ENCODE measurements at places on chromosomes 6 and 20. TPM values are rescaled to one million over a fixed set of nuclear protein-coding genes. Genes with fewer than 3 reads are reported as not detected.

Gene SEL1L2
- total RNA-seq = not detected

Gene CCDC170
- 0.15 TPM for total RNA-seq

Gene KHDC1L
- not detected for total RNA-seq

Gene LRRC73
- total RNA-seq = 0.12 TPM

Gene CCN6
- 0.17 TPM for total RNA-seq

Gene PBOV1
- not detected for total RNA-seq

Gene PHACTR3
- not detected for total RNA-seq

Gene BPIFB4
- total RNA-seq = not detected

Gene KCNQ2
- total RNA-seq = not detected

Gene BIRC7
- total RNA-seq = not detected

Gene BTN1A1
- total RNA-seq = not detected

Gene CST8
- total RNA-seq = not detected

Gene C6orf132
- total RNA-seq = 0.18 TPM

DNA sequence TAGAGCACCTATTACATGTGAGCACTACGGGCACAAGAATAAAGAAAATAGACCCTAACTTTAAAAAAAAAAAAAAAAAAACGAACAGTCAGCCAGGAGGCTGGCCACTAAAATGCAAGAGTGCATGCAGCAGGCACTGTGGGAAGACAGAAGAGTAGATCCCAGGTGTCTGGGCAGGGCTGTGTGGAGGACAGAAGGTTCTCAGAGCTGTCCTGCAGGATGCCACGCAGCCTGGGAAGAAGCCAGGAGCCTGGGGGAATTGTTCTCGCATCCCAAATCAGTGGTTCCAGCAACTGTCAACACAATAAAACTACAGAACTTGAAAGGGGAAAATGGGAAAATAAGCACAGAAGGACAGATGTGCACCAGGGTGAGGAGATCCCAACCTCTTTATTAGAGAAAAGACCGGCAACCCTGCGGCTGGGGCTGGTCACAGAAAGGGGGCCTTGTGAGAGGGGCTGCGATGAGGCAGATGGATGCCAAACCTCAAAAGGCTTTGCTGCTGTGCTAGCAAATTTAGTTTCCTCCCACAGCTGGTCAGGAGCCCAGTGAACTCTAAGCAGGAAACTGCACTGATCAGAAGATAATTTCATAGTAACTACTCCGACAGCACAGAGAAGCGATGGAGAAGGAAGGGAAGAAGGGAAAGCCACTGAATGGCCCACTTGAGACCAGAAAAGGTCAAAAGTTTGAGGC is 30.9 kb downstream of the MAP3K5 start:
- H3K36me3 ChIP-seq = peaks cover 8% of the 10 kb centered on the region
- H3K4me1 ChIP-seq = peaks cover 67% of the 10 kb centered on the region
- H3K27me3 ChIP-seq = no peaks in the 10 kb centered on the region
- H3K27ac ChIP-seq = peak overlapping the region; percentile 59

- H3K4me1 ChIP-seq = peaks cover 5% of the 10 kb centered on the region
- H3K4me3 ChIP-seq = no peak overlapping the region
- H3K27me3 ChIP-seq = peaks cover 2% of the 10 kb centered on the region
- H3K36me3 ChIP-seq = peaks cover 3% of the 10 kb centered on the region
- DNase-seq = no peak
Observed at GRCh38 chr6:136889271-136890193, 32.6 kb upstream of the SLC35D3 start.

- peak overlapping the region; percentile 41 for H3K27ac ChIP-seq
- H3K4me3 ChIP-seq = peak overlapping the region; percentile 83
- no peak for DNase-seq
- peaks cover 2% of the 10 kb centered on the region for H3K36me3 ChIP-seq
Observed at GRCh38 chr6:28105245-28105639, 19.2 kb upstream of the ZSCAN16 start.

DNA sequence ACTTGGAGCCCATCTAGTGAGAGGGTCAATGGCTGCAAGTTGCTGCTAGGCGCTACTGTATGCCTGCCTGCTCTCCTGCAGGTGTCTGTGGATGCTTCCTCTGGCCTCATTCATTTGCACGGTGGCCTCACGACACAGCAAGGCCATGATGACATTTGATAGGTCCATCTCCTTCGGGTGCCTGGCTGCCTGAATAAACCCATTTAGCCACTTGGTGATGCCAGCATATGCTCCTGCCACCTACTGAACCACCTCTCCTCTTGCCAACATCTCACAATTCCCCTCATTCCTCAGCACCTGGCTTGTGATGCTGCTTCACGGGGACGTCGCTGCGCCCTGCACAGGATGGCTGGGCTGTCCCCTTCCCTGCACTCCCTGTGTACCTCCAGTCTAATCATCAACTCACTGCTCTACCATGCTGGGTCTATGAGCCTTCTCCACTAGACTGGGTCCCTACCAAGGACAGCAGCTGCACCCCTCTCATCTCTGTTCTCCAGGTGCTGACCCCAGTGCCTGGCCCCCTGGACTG is 51.1 kb downstream of the AGPAT4 start:
- no peaks in the 10 kb centered on the region for H3K27me3 ChIP-seq
- H3K36me3 ChIP-seq = peaks cover 9% of the 10 kb centered on the region
- no peak for DNase-seq
- peaks cover 47% of the 10 kb centered on the region for H3K4me1 ChIP-seq
- no peak overlapping the region for H3K4me3 ChIP-seq

DNA sequence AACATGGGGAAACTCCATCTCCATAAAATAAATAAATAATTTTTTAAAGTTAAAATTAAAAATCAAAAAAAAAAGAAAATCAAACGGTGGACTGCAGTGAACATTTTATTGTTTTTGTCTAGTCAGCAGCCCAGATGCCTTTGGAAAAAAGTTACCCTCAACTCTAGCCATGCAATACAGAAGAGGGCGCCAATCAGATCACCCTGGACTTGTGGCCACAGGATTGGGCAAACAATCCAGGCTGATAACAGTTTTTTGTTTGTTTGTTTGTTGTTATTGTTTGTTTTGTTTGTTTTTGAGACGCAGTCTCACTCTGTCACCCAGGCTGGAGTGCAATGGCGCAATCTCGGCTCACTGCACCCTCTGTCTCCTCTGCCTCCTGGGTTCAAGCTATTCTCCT is 30.5 kb upstream of the NELFCD start:
- DNase-seq = no peak
- no peak overlapping the region for H3K4me3 ChIP-seq
- H3K27me3 ChIP-seq = peaks cover 23% of the 10 kb centered on the region
- no peaks in the 10 kb centered on the region for H3K36me3 ChIP-seq
- no peaks in the 10 kb centered on the region for H3K4me1 ChIP-seq
- H3K27ac ChIP-seq = no peak overlapping the region

GRCh38 chr20:33400812-33401183 is 521 bp downstream of the CDK5RAP1 start:
- H3K36me3 ChIP-seq = peaks cover 8% of the 10 kb centered on the region
- H3K27me3 ChIP-seq = no peaks in the 10 kb centered on the region
- peak overlapping the region; percentile 98 for H3K4me3 ChIP-seq
- DNase-seq = no peak
- H3K4me1 ChIP-seq = peaks cover 30% of the 10 kb centered on the region
- no peak overlapping the region for H3K27ac ChIP-seq

DNA sequence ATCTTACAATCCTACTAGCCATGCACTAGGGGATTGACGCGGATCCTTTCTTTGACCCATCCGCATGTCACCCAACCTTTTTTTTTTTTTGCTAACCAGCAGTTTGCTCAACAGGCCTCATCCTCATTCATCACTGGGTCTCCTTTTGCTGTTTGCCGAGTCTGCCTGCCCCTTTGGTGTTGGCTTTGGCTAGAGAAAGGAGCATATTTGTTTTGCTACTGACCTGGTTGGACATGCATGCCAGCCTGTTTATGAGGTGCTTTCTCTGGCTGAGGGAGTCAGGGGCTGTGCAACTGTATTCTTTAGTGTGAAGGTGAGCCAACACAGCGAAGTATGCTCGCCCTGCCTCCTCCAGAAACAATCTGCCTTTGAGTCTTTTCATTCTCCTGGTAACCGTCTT is 40.2 kb downstream of the E2F3 start:
- H3K4me1 ChIP-seq = peaks cover 12% of the 10 kb centered on the region
- H3K27me3 ChIP-seq = no peaks in the 10 kb centered on the region
- DNase-seq = no peak
- H3K36me3 ChIP-seq = peaks cover 25% of the 10 kb centered on the region
- no peak overlapping the region for H3K4me3 ChIP-seq

GRCh38 chr6:151325075-151326050 is 66.0 kb downstream of the ZBTB2 start:
- peak overlapping the region; percentile 77 for H3K4me3 ChIP-seq
- H3K4me1 ChIP-seq = peaks cover 19% of the 10 kb centered on the region
- H3K36me3 ChIP-seq = no peaks in the 10 kb centered on the region
- peaks cover 41% of the 10 kb centered on the region for H3K27me3 ChIP-seq
- H3K27ac ChIP-seq = no peak overlapping the region
- DNase-seq = no peak

- no peaks in the 10 kb centered on the region for H3K4me1 ChIP-seq
- DNase-seq = no peak
- no peak overlapping the region for H3K4me3 ChIP-seq
- H3K27me3 ChIP-seq = peaks cover 2% of the 10 kb centered on the region
Observed at GRCh38 chr6:90978046-90978445, 391.2 kb upstream of the MAP3K7 start.

- no peak overlapping the region for H3K27ac ChIP-seq
- no peaks in the 10 kb centered on the region for H3K4me1 ChIP-seq
- H3K36me3 ChIP-seq = no peaks in the 10 kb centered on the region
- H3K4me3 ChIP-seq = no peak overlapping the region
Observed at GRCh38 chr20:34175079-34175478, 63.0 kb upstream of the EIF2S2 start.

- no peak overlapping the region for H3K4me3 ChIP-seq
- H3K27me3 ChIP-seq = no peaks in the 10 kb centered on the region
- peaks cover 45% of the 10 kb centered on the region for H3K4me1 ChIP-seq
- peak overlapping the region; percentile 2 for H3K27ac ChIP-seq
Observed at GRCh38 chr6:35317483-35318195, 20.0 kb downstream of the DEF6 start.

GRCh38 chr20:51563486-51564332 is 21.2 kb upstream of the NFATC2 start:
- H3K36me3 ChIP-seq = peaks cover 3% of the 10 kb centered on the region
- H3K4me3 ChIP-seq = no peak overlapping the region
- H3K27ac ChIP-seq = no peak overlapping the region
- DNase-seq = no peak
- H3K4me1 ChIP-seq = peaks cover 26% of the 10 kb centered on the region
- H3K27me3 ChIP-seq = peaks cover 74% of the 10 kb centered on the region

DNA sequence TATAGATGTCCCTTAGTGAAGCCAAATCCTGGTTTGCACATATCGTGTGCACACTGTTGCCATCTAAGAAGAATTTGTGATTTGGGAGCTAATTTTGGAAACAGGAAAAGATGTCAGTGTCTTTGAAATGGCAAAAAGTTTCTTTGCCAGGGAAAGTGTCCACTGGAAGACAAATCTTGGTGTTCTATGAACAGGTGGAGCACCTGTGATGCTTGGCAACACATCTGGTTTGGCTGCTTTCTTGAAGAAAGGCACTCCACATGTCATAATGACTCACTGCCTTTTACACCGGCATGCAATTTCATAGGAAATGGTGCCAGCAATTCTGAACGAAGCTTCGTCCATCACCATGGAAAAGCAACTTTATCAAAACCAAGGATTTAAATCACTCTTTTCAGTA is 1040.0 kb upstream of the MAP3K7 start:
- H3K27me3 ChIP-seq = no peaks in the 10 kb centered on the region
- no peak for DNase-seq
- H3K4me1 ChIP-seq = no peaks in the 10 kb centered on the region
- H3K27ac ChIP-seq = no peak overlapping the region
- no peak overlapping the region for H3K4me3 ChIP-seq
- H3K36me3 ChIP-seq = no peaks in the 10 kb centered on the region

GRCh38 chr20:8787090-8787489 is 281.8 kb upstream of the PLCB4 start:
- no peaks in the 10 kb centered on the region for H3K4me1 ChIP-seq
- no peak overlapping the region for H3K4me3 ChIP-seq
- peaks cover 2% of the 10 kb centered on the region for H3K27me3 ChIP-seq
- H3K36me3 ChIP-seq = no peaks in the 10 kb centered on the region

DNA sequence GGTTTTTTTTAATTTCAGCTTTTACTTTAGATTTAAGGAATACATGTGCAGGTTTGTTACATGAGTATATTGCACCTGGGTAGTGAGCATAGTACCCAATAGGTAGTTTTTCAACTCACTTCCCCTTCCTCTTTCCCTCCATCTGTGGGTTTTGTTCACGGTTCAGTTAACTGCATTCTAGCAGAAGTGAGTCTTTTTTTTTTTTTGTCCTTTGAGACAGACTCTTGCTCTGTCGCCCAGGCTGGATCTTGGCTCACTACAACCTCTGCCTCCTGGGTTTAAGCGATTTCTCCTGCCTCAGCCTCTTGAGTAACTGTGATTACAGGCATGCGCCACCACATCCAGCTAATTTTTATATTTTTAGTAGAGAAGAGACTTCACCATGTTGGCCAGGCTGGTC is 8.7 kb downstream of the UBR2 start:
- no peak overlapping the region for H3K4me3 ChIP-seq
- no peaks in the 10 kb centered on the region for H3K27me3 ChIP-seq
- peaks cover 25% of the 10 kb centered on the region for H3K36me3 ChIP-seq
- no peak for DNase-seq

- H3K27me3 ChIP-seq = peaks cover 16% of the 10 kb centered on the region
- H3K27ac ChIP-seq = no peak overlapping the region
- DNase-seq = no peak
- H3K4me3 ChIP-seq = no peak overlapping the region
- H3K4me1 ChIP-seq = no peaks in the 10 kb centered on the region
Observed at GRCh38 chr20:34222208-34222607, 19.0 kb upstream of the ASIP start.

DNA sequence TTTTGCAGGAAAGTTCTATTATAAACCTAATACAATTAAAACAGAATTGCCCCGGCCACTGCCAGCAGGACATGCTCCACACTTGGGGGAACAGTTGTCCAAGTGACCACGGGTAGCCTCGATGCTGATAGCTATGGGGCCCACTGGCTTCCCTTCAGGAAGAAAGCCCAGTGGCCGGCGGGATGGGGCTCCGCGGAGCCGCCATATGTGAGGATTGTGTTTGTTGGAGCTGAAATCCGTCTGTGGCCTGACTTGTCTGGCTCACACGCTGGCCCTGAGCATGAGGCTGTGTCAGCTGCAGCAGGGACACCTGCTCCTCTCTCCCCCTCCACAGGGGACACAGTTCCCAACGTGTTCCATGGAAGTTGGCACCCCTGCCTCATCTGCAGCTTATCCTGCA is 46.6 kb downstream of the ZNF831 start:
- no peak overlapping the region for H3K4me3 ChIP-seq
- DNase-seq = no peak
- H3K27me3 ChIP-seq = no peaks in the 10 kb centered on the region
- no peak overlapping the region for H3K27ac ChIP-seq

- H3K27ac ChIP-seq = no peak overlapping the region
- DNase-seq = no peak
- no peak overlapping the region for H3K4me3 ChIP-seq
- peaks cover 2% of the 10 kb centered on the region for H3K27me3 ChIP-seq
- no peaks in the 10 kb centered on the region for H3K4me1 ChIP-seq
Observed at GRCh38 chr6:4957521-4958231, 46.2 kb downstream of the RPP40 start.

- no peak overlapping the region for H3K27ac ChIP-seq
- no peaks in the 10 kb centered on the region for H3K36me3 ChIP-seq
- peak; percentile 4 for DNase-seq
Observed at GRCh38 chr6:75830959-75831885, 82.2 kb downstream of the MYO6 start.
